ENCODE measurements at places on chromosomes 7 and 10.

DNA sequence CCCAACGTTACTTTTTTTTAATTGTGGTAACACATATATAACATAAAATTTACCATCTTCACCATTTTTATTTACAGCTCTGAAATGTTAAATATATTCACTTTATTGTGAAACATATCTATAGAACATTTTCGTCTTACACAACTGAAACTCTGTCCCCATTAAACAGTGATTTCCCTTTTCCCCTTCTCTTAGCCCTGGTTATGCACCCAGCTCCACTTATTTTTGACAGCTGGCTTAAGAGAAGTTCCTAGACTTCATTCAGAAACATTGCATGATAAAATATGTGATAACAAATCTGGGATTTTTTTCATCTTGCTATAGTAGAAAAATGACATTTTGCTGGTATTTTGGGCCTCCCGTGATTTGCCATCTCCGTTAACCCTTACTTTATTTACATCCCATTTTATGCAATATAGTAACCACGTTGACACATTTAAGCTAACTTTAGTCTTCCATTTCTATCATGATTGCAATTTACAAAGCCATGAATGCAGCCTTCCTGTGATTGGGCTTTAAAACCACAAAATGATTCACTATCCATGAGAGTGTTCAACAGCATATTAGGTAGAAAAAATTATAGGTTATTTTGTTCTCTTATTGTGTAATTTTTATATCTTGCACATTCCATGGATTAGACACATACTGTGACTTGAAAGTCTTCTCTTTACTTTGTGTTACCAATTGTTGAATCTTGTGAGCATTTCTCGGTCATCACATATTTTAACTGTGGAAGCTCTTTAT is 139.6 kb downstream of the SND1 start:
- DNase-seq = no peak

- DNase-seq = no peak
These were observed 53.2 kb downstream of the SYPL1 start for GRCh38 chr7:106058928-106059324.

DNA sequence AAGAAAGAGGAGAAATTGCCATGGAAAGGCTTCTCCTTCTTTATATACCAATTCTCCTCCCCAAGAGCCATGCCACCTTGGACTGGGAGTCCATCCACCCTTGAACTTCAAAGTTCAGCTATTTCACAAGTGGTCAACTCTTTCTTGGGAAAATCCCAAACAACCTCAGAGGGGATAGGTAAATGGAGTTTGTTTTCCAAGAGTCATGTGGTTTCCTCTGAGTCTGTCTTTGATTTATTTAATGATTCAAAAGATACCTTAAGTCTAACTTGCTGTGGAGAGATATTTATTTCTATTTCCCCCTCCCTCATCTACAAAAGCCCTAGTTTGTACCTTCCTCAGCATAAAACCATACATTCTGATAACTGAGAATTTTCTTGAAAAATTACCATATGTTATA is 758.6 kb upstream of the IGFBP3 start:
- DNase-seq = no peak

GRCh38 chr7:100673942-100674410 is 436 bp downstream of the GNB2 start:
- DNase-seq = peak; percentile 51

DNA sequence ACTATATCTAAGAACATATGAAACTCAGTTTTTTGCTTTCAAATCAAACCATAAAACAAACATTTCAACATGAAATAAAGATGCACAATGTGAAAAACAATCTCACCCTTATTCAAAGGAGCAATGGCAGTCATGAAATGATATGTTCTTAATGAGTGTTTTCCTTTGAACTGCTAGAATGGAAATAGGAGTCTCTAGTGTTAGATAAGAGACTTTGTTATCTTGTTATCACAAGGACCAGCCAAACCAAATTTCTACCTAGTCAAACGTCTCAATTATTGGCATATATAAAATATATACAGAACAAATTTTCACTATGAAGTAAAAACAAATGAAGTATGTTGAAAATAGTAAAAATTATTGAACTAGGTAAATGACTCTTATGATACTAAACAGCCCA is 1.2 kb downstream of the VPS41 start:
- no peak for DNase-seq

- no peak for DNase-seq
These were observed 41.8 kb downstream of the CNNM1 start for GRCh38 chr10:99370993-99371392.

DNA sequence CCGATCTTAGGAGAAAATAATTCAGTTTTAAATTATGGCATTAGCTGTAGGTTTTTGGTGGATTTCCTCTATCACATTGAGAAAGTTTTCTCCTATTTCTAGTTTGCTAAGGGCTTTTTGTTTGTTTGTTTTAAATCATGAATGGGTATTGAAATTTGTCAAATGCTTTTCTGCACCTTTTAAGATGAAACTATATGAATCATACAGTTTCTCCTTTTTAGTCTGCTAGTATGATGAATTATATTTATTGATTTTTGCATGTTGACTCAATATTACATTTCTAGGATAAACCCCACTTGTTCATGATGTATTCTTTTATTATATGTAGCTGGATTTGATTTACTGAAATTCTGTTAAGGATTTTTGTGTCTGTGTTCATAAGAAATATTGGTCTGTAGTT is 70.3 kb upstream of the PIP4K2A start:
- no peak for DNase-seq

- no peak for DNase-seq
These were observed 11.7 kb upstream of the WAPL start for GRCh38 chr10:86533328-86533727.

DNA sequence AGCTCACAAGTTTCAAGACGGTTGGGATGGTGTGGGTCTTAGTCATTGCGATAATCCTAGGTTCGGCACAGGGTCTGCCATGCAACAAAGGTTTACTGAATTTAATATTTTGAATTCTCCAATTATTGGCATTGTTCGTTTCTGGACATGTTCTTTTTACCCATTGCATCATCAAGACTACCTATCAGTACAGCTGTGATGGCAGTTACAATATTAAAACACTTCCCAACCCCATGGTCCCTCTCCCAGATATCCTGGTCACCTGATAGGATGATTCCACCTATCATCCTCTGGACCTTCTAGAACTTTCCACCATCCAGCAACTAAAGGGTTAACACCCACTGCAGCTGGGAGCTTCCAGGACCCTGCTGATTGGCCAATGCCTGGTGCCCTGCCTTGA is 377.8 kb upstream of the PRKCQ start:
- no peak for DNase-seq

GRCh38 chr10:112407696-112408095 is 33.8 kb downstream of the ACSL5 start:
- no peak for DNase-seq

DNA sequence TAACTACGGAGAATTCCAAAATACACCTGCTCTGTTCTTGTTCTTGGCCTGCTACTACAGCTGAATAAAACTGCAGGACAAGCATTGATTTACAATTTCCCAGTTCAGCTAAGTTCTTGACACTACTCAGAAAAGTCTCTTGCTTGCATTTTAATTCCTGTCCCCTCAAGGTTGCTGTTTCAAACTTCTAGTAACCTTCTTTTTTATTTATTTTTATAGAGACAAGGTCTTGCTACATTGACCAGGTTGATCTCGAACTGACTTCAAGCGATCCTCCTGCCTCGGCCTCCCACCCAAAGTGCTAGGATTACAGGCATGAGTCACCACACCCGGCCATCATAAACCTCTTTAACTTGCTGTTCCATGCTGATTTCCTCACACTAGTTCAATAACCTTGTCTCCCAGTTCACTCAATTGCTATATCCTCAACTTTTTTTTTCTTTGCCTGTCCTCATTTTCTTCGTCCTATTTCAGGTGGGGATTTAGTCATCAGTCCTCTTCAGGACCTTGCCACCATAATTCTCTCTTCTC is 79.9 kb downstream of the ARHGAP21 start:
- DNase-seq = no peak

DNA sequence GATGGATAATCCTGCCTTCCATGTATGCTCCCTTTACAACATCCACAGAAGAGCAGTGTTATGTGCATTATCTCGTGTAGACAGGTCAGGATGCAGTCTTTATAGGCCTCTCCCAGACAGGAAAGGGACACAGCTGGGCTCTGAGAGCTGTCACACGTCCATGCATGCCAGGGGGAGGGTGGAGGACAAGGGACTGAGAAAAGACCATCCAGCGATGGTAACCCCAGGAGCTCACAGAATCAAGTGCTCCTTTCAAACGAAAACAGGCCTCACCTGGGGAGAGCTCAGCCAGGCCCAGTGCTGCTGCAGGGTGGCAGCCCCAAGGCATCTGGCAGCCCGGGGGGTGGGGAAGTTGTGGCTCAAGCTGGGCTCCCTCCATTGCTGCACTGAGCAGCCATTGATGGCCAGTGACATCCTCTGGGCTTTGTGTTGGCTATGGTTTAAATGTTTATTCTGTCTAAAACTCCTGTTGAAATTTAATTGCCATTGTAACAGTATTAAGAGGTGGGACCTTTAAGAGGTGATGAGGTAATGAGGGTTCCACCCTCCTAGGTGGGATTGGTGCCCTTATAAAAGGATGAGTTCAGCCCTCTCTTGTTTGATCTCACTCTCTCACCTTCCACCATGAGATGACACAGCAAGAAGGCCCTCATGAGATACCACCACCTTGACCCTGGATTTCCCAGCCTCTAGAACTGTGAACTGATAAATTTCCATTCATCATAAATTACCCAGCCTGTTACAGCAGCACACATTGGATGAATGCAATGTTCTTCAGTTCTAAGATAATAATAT is 15.7 kb downstream of the JCAD start:
- DNase-seq = no peak

- DNase-seq = no peak
These were observed 62.0 kb upstream of the SCIN start for GRCh38 chr7:12508554-12508953.

DNA sequence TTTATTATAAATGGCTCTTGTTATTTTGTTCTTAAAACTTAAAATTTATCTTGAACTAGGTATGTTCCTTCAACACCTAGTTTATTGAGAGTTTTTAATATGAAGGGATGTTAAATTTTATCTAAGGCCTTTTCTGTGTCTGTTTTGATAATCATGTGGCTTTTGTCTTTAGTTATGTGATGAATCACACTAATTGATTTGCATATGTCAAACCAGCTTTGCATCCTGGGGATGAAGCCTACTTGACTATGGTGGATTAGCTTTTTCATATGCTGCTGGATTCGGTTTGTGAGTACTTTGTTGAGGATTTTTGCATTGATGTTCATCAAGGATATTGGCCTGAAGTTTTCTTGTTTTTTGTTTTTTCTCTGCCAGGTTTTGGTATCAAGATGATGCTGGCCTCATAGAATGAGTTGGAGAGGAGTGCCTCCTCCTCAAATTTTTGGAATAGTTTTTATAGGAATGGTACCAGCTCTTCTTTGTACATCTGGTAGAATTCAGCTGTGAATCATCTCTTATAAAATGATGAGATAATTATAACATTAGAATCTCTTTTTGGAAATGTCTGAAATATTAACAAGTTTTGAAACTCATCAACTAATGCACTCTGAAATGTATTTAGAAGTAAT is 78.7 kb upstream of the AGR3 start:
- no peak for DNase-seq

DNA sequence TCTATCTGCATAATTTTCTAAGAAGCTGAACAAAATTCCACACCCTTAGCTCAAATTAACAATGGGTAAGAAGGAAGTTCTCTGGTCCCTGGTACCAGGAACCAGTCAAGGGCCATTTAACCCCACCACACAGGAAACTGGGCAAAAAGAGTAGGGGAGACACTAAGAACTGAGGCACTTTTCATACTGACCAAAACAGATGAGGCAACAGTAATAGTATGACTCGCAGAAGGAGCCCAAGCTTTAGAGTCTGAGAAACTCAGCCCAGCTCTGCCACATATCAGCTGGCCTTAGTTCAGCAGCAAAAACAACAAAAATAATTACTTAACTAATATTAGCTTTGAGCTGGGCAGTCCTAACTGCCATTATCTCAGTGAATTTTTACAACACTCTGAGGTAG is 221.2 kb downstream of the FAM107B start:
- no peak for DNase-seq

DNA sequence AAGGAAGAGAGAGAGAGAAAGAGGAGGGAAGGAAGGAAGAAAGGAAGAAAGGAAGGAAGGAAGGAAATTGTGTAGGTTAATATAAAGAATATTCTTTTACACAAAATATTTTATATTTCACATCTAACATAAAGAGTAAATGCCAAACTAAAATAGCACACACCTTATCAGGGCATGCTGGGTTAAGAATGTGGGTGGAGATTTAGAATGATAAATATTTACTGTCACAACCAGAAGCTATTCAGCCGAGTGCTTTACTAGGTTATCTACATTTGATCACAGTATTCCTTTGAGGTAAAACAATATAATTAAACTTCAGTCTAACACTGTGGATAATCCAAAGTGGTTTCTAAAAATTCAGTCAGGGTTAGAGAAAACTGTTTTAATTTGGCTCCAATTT is 103.3 kb downstream of the SEMA3A start:
- no peak for DNase-seq

DNA sequence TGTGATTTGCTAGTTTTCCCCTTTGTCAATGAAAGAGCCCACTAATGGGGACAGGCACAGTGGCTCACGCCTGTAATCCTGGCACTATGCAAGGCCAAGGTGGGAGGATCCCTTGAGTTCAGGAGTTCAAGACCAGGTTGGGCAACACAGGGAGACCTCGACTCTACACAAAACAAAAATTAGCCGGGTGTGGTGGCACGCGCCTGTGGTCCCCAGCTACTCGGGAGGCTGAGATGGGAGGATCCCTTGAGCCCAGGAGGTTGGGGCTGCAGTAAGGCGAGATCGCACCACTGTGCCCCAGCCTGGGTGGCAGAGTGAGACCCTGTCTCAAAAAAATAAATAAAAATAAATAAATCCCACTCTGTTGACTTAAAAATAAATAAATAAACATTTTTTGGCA is 5.1 kb downstream of the WIPI2 start:
- DNase-seq = no peak

GRCh38 chr10:43094085-43094484 is 17.2 kb downstream of the RET start:
- DNase-seq = no peak

- no peak for DNase-seq
These were observed 1089.6 kb downstream of the DNAJB9 start for GRCh38 chr7:109659261-109659660.

DNA sequence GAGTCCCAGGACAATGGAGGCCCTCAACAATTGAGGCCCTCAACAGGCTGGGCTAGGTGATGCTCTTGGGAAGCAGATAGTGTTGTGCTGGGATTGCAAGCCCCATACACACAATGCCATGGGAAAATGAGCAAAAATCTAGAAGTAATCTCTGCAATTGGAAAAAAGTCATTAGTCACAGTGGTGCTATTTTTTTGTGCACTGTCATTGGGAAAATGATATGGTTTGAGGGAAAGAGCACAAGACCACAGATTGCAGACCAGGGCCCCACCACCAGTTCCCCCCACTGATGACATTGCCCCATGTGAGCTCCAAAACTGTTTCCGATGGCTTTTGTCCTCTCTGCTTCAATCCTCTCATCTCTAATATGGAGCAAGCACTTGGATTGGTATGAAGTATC is 1.9 kb downstream of the KCTD7 start:
- no peak for DNase-seq

GRCh38 chr7:78413568-78413967 is 615.0 kb downstream of the PHTF2 start:
- no peak for DNase-seq

GRCh38 chr7:24152877-24153472 is 131.0 kb upstream of the NPY start:
- DNase-seq = no peak

- no peak for DNase-seq
These were observed 178.4 kb upstream of the TARP start for GRCh38 chr7:38451840-38452239.

GRCh38 chr10:81520688-81521087 is 354.3 kb upstream of the NRG3 start:
- no peak for DNase-seq

- DNase-seq = no peak
These were observed 32.4 kb upstream of the TOMM7 start for GRCh38 chr7:22855049-22855392.

All from activated CD8-positive, alpha-beta memory T cell treated with anti-CD3 and anti-CD28 coated beads, Interleukin-2, amount 50 U/mL, for 4 hours (primary cell).